Activated CD8-positive, alpha-beta T cell treated with anti-CD3 and anti-CD28 coated beads, Interleukin-2, amount 10 ng/mL, durations not matched to agents 7 days and 5 days (primary cell): ENCODE measurements at places on chromosomes 7 and 10. TPM values are rescaled to one million over a fixed set of nuclear protein-coding genes. Genes with fewer than 3 reads are reported as not detected.

GRCh38 chr7:13988731-13989125, 738 bp downstream of the ETV1 start:
- no peaks in the 10 kb centered on the region for H3K4me1 ChIP-seq
- no peaks in the 10 kb centered on the region for H3K36me3 ChIP-seq
- no peaks in the 10 kb centered on the region for H3K27me3 ChIP-seq
- DNase-seq = no peak
- H3K4me3 ChIP-seq = no peak overlapping the region

GRCh38 chr10:4470231-4470835, 355.7 kb upstream of the AKR1E2 start:
- H3K36me3 ChIP-seq = no peaks in the 10 kb centered on the region
- no peak overlapping the region for H3K4me3 ChIP-seq
- H3K27ac ChIP-seq = no peak overlapping the region
- no peak for DNase-seq
- peaks cover 20% of the 10 kb centered on the region for H3K4me1 ChIP-seq

GRCh38 chr7:137443616-137444015, 100.1 kb upstream of the PTN start:
- no peak overlapping the region for H3K27ac ChIP-seq
- no peaks in the 10 kb centered on the region for H3K36me3 ChIP-seq
- no peaks in the 10 kb centered on the region for H3K27me3 ChIP-seq

GRCh38 chr10:124065382-124066125, 27.8 kb downstream of the CHST15 start:
- no peak overlapping the region for H3K27ac ChIP-seq
- H3K36me3 ChIP-seq = no peaks in the 10 kb centered on the region
- peaks cover 40% of the 10 kb centered on the region for H3K4me1 ChIP-seq
- no peak for DNase-seq

- peaks cover 3% of the 10 kb centered on the region for H3K27me3 ChIP-seq
- no peaks in the 10 kb centered on the region for H3K4me1 ChIP-seq
- no peaks in the 10 kb centered on the region for H3K36me3 ChIP-seq
- no peak overlapping the region for H3K27ac ChIP-seq
These were observed 437.6 kb upstream of the ZMIZ1 start for GRCh38 chr10:78630944-78631838.

Gene PRR15
- total RNA-seq = not detected

Gene VOPP1
- 44.5 TPM for total RNA-seq

Gene UNC5B
- 0.05 TPM for total RNA-seq

Gene BAMBI
- not detected for total RNA-seq

Gene TM9SF3
- total RNA-seq = 75.4 TPM
